Renal cortical epithelial cell (primary cell): ENCODE measurements at places on chromosomes 1 and 21. TPM values are rescaled to one million over a fixed set of nuclear protein-coding genes. Genes with fewer than 3 reads are reported as not detected.

GRIK3 gene
- not detected in 2 replicates for total RNA-seq

MKNK1 gene
- 17.7 and 20.0 TPM in 2 replicates for total RNA-seq

GRCh38 chr21:45741691-45742090, 98.2 kb downstream of the PCBP3 start:
- DNase-seq = no peak

DNA sequence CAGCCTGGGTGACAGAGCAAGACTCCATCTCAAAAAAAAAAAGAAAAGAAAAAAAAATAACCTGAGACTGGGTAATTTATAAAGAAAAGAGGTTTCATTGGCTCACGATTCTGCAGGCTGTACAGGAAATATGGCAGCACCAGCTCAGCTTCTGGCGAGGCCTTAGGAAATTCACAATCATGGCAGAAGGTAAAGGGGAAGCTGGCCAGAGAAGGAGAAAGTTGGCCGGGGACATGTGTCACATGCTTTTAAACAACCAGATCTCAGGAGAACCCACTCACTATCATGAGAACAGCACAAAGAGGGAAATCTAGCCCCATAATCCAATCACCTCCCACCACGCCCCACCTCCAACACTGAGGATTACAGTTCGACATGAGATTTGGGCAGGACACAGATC, 125.3 kb downstream of the DISP1 start:
- DNase-seq = no peak

- DNase-seq = no peak
Measured at GRCh38 chr1:69294171-69294570, 273.6 kb upstream of the LRRC7 start.

- DNase-seq = peak; percentile 62
Measured at GRCh38 chr1:119870917-119871596, 25.3 kb downstream of the ADAM30 start.

GRCh38 chr1:241591317-241591716, 48.9 kb downstream of the CHML start:
- DNase-seq = peak; percentile 96

GRCh38 chr1:162649583-162649982, 17.3 kb downstream of the DDR2 start:
- DNase-seq = no peak

GRCh38 chr1:172513479-172513878, 19.5 kb upstream of the SUCO start:
- no peak for DNase-seq

GRCh38 chr1:37438869-37439343, 35.5 kb upstream of the ZC3H12A start:
- no peak for DNase-seq
